AG04450 (cell line): ENCODE measurements at places on chromosomes 1 and 21. TPM values are rescaled to one million over a fixed set of nuclear protein-coding genes. Genes with fewer than 3 reads are reported as not detected.

DNA sequence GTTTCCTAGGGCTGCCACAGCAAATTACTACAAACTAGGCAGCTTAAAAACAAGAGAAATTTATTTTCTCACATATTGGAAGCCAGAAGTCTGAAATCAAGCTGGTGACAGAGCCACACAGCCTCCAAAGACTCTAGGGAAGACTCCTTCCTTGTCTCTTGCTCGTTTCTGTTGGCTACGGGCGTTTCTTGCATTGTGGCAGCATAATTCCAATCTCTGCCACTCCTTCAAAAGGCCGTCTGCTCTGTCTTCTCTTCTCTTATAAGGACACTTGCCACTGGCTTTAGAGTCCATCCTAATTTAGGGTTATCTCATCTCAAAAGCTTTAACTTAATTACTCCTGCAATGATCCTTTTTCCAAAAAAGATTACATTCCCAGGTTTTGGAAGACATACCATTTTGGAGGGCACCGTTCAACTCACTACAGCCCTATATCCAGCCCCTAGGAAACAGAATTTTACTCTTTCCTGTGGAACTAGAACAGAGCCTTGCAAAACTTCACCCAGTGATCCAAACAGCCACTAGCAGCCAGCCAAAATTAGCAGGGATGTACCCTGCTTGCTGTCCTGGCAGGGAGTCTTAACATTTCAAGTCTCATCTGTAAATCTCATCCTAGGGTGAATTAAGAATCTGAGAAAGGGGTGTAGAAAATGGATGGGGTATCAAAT, 9.2 kb downstream of the STYXL2 start:
- no peak for DNase-seq

GRCh38 chr1:39491146-39491921, at the start of gene BMP8A:
TSS of gene BMP8A (plus strand) at chr1:39491636. CDS start at chr1:39491992, 356 bp downstream.
- no peak for DNase-seq

DNA sequence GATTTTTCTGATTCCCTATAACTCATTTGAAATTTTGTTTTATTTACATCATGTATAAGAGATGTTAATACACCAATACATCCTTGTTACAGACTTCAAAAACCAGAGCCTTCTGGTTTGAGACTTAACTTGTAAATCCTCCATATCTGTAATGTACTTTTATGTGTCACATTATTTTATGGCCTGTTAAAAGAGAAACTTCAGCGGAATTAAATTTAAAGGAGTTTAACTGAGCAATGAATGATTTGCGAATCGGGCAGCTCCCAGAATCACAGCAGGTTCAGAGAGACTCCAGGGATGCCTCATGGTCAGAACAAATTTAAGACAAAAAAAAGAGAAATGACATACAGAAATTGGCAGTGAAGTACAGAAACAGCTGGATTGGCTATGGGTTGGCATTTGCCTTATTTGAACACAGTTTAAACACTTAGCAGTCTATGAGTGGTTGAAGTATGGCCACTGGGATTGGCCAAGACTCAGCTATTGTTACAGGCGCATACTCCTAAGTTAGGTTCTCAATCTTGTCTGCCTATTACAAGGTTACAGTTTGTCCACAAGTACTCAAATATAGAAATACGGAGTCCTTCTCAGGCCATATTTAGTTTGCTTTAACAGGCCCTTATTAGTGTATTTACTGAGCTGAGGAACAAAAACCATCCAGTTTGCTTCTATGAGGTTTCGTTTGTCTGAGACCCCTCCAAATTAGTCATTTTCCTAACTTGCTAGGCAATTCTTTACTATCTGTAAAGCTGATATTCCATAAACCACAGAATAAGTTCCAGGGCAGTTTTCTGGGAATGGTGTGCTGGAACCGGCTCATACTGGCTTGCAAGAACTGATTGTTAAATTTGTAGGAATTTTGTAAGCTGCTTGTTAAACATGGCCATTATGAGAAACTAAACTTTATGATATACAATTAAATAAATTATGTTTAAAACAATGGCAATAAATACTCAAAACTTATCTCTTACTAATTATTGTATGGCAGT, 56.2 kb upstream of the WDR26 start:
- DNase-seq, result no peak

The RAB3GAP2 gene
- polyA plus RNA-seq, result 38.2 and 43.6 TPM in 2 replicates

GRCh38 chr21:18023157-18023556, 204.0 kb upstream of the C21orf91 start:
- DNase-seq, result no peak

GRCh38 chr1:30449428-30450147, 273.8 kb downstream of the MATN1 start:
- DNase-seq, result no peak

DNA sequence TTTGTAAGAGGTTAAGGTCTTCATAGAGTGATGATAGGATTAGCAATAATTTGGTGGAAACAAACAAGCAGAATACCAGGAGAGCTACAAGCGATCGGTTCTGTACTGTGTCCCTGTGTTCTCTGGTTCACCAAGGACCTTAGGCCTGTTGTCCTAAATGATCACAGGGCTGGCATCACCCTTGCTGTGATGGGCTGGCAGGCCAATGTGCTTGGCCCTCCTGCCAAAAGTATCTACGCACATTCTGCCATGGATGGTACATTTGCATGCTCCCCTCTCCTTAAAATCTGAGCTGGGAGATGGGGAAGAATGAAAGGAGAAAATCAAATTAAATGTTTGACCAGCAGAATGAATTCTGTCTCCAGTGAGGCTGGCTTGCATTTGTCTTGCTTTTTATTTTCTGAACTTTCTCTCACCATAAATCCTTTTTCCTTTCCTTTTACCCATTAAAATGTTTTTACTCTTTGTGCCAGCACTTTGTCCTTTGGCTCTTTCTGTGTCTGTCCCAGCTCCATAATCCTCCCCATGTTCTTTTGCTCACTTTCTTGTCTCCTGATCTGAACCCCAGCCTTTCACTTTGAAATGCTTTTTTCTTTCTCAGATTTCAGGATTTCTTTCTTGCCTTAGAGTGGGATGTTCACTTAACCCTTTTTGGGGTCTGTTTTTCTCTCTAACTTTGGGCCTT, 51.7 kb downstream of the PBX1 start:
- DNase-seq, result no peak
